ENCODE measurements at places on chromosomes 13 and 19.
A peak's percentile ranks its signal among the peaks of the same experiment; 100 is the strongest.

DNA sequence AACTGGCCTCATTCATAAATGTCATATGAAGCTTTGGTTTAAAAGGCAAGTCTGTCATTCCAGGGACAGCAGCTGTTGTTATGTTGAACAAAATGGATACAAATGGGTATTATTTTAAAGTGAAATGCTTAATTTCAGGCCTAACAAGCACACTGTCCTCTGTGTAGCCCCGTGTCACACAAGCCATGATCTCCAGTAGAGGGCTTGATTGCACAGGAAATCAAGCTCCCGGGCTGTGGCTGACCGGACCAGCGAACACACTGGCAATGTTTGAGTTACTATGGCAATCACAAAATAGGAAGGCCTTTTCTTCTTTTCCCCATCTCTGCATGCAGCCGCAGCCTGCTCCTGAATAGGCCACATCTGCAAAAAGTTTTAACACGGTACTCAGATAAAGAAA lies 64.0 kb upstream of the GSX1 start:
- DNase-seq, result no peak

DNA sequence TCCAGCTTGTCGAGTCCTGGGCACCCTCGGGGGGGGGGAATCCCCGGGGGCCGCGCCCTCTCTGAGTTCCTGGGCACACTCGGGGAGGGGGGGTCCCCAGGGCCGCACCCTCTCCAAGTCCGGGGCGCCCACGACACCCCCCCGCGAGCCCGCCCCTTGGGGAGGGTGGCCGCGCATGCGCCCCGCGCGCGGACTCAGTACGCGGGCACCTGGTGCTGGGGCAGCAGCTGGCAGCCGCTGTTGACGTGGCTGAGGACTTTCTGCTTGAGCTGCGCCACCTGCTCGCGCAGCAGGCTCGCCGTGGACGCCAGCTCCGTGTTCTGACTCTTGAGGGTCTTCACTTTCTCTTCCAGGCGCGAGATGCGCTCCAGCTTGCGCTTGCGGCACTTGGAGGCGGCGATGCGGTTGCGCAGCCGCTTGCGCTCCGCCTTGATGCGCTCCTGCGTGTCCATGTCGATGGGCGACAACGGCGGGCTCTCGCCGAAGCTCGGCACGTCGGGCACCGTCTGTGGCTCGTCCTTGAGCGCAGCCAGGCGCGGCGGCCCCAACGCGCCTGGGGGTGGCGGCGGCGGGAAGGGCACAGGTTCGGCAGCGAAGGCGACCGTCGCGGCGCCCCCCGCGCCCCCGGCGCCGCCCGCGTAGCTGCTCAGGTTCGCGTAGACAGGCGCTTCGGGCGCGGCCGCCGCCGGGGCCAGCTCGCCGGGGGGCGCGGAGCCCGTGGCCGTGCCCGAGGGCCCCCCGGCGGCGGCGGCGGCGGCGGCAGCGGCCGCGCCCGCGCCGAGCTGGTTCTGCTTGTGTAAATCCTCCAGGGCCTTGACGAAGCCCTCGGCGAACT lies 958 bp downstream of the JUND start:
- peak; percentile 59 for DNase-seq

DNA sequence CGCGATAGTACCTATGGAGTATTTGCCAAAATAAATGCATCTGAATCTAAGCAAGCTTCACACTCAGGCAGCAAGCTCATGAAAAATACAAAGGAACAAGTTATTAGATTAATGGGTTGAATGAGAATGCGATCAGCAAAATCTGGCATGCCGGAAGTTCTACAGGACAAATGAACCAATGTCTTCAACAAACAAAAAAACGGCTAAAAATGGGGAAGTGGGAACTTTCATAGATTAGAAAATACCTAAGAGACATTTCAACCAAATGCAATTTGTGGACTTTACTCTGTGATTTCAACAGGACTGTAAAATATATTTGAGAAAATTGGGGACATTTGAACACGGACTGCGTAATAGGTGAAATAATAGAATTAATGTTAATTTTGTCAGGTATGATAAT lies 22.4 kb upstream of the RNASEH2B start:
- DNase-seq, result no peak

GRCh38 chr13:95221971-95222732 lies 79.1 kb downstream of the ABCC4 start:
- DNase-seq, result no peak

DNA sequence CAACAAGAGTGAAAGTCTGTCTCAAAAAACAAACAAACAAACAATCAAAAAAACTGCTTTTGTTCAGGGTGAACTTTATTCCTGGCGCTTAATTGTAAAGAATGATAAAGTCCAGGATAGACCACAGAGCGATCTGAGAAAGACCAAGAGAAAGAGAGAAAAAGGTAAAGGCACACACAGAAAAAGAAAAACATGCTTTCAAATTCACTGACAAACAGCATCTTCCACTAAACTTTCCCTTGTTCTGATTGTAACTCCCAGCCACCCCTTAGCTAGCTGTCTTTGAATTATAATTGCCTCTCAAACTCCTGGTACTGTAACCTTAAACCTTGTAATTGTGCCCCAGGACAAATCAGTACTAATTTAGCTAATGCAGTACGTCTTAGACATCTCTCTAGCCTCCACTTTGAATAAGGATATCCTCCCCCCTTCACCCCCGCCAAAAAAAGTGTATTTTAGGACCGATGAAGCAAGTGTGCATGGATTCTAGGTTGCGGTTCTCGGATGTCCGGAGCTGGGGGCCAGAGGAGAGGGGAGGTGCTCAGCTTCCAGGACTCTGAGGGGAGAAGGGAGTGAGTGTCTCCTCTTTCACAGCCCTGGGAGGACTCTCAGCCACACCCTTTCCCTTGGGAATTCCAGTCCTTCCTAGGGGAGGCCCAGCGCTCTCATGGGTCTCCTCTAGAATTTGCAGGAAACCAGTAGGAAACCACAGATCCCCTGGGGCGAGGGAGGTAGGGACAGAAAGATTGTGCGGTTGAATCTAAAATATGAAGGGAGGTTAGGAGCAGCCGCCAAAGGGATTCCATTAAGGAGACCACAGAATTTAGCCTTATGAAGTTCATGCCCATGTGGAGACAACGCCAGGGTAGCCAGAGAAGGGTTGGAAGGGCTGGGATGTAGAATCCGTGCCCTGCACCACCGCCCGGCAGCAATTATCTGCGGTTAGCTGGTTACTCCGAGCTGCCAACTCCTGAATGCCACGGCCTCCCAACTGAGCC lies 19.7 kb downstream of the ZNF536 start:
- no peak for DNase-seq

GRCh38 chr13:41182231-41182630 lies 12.1 kb downstream of the KBTBD7 start:
- no peak for DNase-seq

DNA sequence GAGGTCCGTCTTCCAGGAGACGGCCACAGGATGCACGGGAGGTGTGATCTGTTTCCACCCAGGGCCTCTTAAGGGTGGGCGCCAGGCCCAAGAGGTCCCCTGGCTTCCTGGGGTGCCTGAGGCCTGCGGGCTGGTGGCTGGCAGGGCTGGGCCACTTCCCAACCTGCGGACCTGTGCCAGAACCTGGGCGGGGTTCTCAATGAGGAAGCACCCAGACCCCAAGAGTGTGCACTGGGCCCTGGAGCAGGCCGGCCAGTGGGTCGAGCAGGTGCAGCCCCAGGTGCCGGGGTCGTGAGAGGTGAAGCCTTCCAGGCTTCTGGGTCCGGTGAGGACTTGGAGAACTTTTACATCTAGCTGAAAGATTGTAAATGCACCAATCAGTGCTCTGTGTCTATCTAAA lies 6.7 kb upstream of the MICU2 start:
- no peak for DNase-seq

DNA sequence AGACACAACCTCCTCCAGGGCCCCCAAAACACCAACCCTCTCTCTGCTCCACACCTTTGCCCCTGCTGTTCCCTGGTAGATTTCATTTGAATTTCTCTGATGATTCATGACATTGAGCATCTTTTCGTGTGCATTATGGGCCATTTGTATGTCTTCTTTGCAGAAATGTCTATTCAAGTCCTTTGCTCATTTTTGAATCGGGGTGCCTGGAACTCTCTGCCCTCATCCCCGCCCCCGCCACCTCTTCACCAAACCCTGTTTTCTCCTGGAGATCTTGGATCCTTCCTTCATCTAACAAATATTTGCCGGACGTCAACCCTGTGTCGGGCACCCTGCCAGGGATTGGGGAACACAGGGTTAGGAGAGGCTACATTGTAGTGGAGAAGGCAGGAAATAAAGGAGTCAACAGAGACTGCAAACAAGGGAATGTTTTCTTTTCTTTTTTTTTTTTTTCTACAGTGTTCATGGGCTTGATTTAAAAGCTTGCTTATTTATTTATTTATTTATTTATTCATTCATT lies 25.5 kb upstream of the SLC1A5 start:
- DNase-seq, result no peak

DNA sequence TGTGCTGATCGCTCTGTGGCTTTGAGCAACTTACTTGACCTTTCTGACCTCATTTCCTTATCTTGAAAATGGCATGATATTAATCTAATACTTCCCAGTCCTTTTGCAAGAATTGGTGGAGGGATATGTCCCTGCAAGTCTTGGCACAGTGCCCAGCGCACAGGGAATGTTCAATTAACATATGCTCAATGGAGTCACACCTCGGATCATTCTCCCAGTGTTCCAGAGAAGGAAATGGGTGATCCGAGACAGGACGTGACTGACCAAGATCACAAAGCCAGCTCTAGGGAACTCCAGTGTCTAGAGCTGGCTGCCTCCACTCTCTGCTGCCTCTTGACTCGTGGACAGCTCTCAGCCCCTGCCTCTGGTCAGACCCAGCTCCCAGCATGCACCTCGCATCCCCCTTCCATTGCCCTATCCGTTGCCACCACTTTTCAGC lies 3.6 kb downstream of the CDC42EP5 start:
- DNase-seq, result no peak

DNA sequence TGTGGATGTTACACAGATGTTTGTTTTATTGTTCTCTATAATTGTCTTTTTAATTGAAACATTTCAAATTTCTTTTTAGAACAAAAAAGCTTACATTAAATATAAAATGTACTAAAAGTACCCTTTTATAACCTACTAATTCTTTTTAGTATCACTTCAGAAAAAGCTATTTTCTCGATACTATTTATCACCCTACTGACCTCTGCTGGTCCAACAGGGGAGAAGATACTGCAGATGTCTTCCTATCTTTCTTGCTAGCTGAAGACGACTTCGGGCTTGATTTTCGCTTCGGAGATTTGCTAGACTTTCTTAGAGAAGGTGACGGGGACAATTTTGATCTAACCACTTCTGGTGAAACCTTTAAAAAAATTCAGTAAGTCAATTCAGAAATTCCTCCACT lies 42.4 kb downstream of the ZC3H13 start:
- DNase-seq, result no peak

- DNase-seq, result no peak
These were observed 1.4 kb upstream of the FZR1 start for GRCh38 chr19:3504735-3505134.

- no peak for DNase-seq
These were observed 3.4 kb downstream of the MAP2K7 start for GRCh38 chr19:7907122-7907521.

GRCh38 chr13:32010136-32010535 lies 21.4 kb upstream of the FRY start:
- DNase-seq, result no peak

DNA sequence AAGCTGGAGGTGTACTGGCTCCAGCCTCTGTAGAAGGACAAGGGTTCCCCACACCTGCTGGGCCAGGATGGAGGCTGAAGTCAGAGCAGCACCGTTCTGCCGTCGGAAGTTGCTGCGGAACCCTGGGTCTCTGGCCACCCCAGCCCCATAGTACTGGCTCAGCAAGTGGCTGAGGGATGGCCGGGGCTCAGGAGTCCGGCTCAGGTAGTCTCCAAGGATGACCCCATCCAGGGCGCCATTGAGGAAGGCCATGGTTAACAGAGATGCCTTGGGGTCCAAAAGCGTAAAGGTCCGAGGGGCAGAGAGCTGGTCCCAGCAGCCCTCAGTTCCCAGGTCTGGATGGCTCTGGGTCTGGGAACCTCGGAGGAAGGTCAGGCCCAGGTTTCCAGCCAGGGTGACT lies 3.7 kb downstream of the PGLYRP2 start:
- no peak for DNase-seq

DNA sequence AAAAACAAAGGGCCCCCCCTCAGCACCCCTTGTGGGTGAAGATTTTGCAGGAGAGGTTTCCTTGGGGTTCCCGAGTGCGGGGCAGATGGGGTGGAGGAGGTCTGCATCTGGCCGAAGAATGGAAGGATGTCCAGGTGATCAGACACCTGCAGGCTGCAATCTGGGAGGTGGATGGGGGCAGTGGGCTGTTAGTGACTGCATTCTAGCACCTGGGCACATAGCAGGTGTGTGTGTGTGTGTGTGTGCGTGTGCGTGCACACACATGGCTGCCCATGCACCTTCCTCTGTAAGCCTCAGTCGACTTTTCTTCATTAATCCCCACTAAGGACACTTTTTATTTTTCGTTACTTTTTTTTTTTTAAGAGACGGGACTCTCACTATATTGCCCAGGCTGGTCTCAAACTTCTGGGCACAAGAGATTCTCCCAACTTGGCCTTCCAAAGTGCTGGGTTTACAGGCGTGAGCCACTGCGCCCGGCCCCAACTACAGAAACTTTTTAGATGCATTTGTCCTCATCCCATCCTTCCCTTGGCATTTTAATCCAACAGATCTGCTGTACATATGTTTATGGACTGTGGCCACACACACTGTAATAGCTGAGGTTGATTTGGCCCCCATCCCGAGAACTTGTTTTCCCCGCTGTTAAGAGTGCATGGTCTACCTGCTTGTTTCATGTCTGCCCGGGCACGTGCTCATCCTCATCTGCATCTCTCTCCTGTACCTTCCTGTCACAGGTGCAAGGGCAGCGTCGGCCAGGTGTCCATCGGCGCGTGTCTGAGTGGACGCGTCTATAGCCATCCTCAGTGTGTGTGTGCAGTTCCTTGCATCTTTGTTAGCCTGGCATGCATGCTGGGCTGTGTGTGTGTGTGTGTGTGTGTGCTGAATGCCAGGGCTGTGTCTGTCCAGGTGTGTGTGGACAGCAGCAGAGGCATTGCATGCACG lies 731 bp downstream of the MAG start:
- no peak for DNase-seq

DNA sequence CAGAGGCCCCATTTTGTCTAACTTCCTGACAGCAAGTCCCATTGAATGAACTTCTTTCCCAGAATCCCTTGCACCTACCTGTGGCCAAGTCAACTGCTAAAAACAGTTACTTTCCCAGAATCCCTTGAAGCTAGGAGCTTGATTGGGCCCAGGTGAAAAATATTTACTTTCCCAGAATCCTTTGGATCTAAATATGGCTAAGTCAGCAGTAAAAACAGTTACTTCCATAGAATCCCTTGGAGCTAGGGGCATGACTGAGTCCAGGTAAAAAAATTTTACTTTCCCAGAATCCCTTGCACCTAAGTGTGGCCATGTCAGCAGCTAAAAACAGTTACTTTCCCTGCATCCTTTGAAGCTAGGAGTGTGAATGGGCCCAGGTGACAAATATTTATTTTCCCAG lies 13.2 kb upstream of the MEIS3 start:
- no peak for DNase-seq

DNA sequence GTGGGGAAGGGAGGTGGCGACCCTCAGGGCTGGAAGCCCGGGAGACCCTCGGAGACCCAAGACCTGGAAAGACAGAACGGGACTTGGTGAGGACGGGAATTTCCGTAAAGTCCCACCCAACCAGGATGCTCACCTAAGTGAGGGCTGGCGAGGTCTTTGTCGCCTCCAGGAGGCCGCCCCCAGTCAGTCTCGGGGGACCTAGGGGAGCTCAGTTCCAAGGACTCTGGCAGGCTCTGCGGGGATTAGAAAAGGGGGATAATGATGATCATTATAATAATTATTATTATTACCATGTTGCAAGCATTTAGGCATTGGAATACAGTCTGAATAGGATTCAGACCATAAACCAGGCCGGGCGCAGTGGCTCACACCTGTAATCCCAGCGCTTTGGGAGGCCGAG lies 9.1 kb upstream of the HSD17B14 start:
- no peak for DNase-seq
